ENCODE measurements at places on chromosomes 5 and 9.

GRCh38 chr9:93916358-93916757 is 38.8 kb downstream of the BARX1 start:
- no peak for DNase-seq

- peak; percentile 41 for DNase-seq
Observed at GRCh38 chr9:112771359-112772214, 21.0 kb downstream of the SNX30 start.

- DNase-seq, result no peak
Observed at GRCh38 chr9:78831726-78832125, 534.8 kb downstream of the PSAT1 start.

GRCh38 chr9:89404074-89404473 is 85.8 kb downstream of the SECISBP2 start:
- DNase-seq, result no peak

DNA sequence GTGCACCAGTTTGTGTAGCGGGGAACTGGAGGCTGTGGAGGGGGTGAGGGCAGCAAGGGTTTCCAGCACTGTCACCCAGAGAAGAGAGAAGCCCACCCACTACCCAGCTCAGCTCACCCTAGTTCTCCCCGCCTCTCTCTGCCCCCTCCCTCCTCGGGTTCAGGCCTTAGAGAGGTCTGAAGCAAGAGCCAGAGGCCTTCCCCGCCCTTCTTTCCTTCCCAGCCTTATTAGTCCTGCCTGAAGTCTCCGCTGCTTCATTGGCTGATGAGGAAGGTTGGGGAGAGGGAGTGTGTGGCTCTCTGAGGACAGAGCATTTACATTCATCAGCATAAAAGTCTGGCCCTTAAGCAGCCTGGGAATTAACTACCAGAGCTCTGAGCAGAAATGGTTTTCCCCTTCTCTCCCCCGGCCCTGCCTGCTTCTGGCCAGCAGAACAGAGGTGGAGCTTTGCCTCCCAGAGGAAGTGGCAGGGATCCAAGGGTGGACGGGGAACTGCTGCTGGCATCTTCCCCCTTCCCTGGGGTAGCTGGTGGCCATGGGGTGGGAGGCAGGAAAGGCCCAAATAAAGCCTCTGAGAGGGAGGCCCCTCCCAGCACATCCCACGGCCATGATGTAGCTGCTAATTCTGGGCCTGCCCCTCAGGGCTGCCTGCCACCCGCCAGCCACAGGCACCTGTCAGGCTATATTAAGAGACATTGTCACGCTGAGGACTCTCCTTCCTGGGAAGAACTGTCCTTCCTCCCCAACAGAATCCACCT is 4.1 kb downstream of the DNAJB5 start:
- peak; percentile 66 for DNase-seq

DNA sequence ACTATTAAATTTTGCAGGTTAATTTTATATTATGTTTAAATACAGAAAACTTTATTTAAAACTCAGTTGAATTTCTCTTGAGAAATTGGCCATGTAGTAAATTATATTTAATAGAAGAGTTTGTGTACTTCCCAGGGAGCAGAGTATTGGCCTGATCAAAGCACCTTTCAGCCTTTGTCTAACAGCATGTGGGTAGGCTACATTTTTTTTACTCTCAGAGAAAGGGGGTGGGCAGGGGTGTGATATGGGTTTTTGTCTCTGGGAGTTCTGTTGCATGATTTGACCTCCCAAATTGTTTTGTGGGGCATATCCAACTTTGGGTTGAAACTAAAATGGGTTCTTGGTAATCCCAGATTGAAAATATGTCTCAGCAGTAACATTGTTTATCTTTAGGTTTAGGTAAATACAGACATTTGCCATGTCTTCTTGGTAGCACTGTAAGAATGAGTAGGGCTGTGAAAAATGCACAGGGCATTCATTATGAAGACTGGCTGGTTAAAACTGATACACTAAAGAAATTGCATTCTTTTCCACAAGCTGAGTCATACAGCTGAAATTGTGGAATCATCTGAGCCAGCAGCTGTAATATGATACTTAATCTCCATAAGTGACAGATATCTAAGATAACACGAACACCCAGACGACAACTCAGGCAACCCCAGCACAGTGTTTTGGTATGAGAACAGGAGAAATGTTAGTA is 75.4 kb upstream of the CDKN2B start:
- no peak for DNase-seq

DNA sequence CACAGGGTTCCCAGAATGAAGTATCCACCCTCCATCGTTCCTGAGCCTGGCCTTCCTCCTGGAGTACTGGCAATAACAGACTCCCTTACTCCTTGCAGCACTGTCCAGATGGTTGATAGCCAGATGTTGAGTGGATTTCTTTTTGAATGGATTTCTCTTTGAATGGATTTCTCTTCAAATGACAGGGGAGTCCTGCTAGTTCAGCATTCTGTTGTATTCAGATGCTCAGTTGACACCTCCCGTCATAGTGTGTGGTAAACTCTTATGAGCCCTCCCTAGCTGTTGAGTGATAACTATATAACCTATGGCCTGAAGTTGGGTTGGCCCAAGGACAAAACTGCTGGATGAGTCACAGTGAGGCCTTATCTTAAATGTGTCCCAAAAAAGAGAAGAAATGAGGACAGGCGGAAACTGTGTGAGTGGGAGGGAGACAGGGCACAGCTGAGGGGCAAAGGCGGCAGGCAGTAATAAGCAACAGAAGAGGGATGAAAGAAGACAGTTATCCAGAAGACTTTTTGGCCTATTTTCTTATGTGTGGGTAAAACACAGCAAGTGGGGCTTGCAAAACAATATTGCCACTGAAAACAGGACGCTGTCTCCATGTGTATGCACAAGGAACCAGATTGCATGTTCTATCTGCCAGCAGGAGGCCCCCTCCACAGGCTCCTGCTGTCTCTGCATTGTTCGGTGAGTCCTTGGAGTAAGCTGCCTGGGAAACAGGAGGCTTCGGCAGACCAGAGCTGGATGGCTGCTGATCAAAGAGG is 209.5 kb upstream of the S1PR3 start:
- peak; percentile 62 for DNase-seq

- peak; percentile 40 for DNase-seq
Observed at GRCh38 chr9:134358662-134359319, 32.5 kb downstream of the RXRA start.

GRCh38 chr5:170389550-170389892 is 354 bp upstream of the KCNMB1 start:
- no peak for DNase-seq

GRCh38 chr9:69421908-69422801 is 97.1 kb downstream of the ENTREP1 start:
- DNase-seq, result peak; percentile 90

GRCh38 chr5:168879929-168880328 is 300.8 kb upstream of the PANK3 start:
- no peak for DNase-seq

DNA sequence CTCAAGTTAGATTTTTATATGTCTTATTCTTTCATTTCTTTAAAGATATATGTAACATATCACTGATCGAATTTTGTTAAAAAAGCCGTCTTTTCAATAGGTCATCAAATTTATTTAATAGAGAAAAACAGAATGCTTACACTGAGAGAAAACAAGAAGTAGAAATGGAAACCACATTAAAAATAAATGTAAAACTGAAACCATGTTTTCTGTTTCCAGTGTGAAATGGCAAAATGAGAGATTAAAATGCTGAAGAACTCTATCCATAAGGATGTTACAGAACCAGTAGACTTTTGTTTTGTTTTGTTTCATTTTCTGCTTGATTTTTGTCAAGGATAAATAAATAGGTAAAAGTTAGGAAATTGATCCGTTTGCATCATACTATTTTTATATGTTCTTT is 210.1 kb downstream of the PRDM9 start:
- DNase-seq, result no peak

GRCh38 chr9:79433703-79434102 is 138.1 kb upstream of the TLE4 start:
- no peak for DNase-seq

DNA sequence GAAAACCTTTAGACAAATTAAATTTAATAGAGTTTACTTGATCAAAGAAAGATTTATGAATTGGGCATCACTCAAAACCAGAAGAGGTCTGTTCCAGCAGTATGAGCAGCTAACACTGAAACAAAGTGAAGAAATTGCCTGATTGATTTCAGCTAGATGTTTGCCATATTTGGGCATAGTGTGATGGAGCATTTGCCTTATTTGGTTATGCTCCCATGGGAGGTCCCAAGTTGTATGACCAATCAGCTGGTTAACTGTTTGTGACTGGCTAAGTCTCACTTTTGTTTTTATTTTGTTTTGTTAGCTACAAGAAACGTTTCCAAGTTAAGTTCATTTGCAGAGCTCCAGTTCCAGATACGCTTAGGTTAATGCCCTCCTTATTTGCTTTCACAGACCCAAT is 53.3 kb upstream of the LMNB1 start:
- DNase-seq, result no peak

All from Ammon's horn (tissue), 1 donor.